MM.1S (cell line): ENCODE measurements at places on chromosomes 3 and 15.
A peak's percentile ranks its signal among the peaks of the same experiment; 100 is the strongest.

GRCh38 chr15:31175484-31175883 lies 74.0 kb upstream of the TRPM1 start:
- DNase-seq: no peak

GRCh38 chr3:10485380-10485779 lies 20.0 kb downstream of the ATP2B2 start:
- no peak for DNase-seq

DNA sequence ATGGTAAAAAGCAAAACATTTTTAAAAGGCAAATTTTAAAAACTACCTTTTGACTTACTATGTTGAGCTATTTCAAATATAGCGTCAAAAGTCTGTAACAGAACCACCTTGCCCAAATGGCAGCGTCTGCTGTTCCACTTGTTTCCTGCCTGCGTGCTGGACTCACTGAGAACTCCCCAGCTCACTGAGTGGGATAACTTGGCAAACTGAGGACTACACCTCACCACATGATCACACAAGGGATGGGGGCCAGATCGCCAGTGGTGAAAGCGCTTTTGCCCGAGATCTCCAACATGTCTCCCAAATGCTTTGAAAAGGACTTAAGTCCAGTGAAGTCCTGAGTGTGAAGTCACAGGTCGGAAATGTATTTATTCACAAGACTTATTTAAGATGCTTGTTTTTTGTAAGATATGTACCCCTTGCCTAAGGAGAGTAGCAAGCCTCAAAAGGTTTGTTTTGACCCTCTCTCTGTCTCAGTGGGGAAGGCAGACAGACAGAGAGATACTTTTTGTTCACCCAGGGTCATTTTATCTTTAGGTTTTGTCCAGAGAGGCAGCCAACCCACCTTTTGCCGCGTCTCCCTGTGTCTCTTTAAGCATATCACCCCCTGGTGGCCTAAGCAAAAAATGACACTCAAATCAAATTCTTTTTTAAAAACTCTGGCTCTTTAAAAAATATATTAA lies 192.6 kb downstream of the PDZRN3 start:
- DNase-seq: peak; percentile 52

DNA sequence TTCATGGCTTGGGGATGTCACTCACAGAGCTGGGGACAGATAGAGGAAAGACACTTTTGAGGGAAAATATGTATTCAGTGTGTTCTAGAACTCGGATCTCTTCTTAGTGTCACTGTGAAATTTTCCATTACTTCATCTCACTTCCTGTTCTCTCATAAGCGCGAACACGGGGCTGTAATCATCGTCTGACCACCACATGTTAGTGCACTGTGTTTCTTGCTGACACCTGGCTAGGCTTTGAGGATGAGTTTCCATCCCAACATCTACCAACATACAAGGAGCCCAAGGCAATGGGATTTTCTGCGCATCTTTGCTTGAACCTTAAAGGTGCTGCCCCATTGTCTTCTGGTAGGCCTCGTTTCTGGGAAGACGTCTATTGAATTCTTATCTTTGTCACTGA lies 84.0 kb downstream of the LIPC start:
- DNase-seq: no peak

GRCh38 chr3:168212664-168213285 lies 117.1 kb upstream of the GOLIM4 start:
- DNase-seq: no peak

- DNase-seq: no peak
These were observed 35.1 kb upstream of the CCDC80 start for GRCh38 chr3:112675943-112676535.

GRCh38 chr15:57925650-57926049 lies 139.9 kb downstream of the ALDH1A2 start:
- DNase-seq: no peak

DNA sequence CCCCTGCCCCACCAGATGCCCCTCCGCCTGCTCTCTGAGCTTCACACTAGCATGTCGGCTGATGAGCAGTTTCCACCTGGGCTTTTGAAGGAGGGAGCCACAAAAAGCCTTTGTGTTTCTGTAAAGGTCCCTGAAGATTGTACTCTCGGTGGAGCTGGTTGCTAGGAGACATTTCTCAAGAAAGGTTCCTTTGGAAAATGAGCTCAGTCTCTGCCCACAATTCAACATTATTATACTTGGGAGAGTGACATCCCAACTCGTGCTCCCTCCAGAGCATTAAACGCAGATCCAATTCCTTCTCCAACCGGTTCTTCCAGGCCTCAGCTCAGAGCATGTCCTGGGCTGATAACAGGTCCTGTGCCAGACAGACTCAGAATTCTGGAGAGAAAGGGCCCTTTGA lies 26.8 kb upstream of the FAM107A start:
- DNase-seq: no peak

GRCh38 chr3:4063916-4064574 lies 239.1 kb upstream of the SETMAR start:
- DNase-seq: no peak

- DNase-seq: no peak
These were observed 394.6 kb upstream of the TPM1 start for GRCh38 chr15:62647843-62648505.

DNA sequence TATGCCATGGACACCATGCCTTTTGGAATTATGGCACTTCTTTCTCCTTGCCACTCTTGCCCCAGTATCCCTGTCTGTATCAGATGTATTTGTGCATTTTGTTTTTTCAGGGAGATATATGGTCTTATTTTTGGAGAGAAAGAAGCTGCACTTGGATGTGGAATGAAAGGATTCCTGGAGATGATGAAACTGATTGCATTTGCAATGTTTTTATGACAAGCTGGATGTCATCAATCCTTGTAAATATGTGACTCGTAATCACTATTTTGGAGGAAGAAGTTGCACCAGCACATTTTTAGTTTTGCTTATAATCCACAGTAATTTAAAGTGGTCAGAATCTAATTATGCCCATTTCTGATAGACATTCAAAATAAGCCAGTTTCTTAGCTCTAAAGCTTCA lies 165.0 kb downstream of the NR1D2 start:
- no peak for DNase-seq

DNA sequence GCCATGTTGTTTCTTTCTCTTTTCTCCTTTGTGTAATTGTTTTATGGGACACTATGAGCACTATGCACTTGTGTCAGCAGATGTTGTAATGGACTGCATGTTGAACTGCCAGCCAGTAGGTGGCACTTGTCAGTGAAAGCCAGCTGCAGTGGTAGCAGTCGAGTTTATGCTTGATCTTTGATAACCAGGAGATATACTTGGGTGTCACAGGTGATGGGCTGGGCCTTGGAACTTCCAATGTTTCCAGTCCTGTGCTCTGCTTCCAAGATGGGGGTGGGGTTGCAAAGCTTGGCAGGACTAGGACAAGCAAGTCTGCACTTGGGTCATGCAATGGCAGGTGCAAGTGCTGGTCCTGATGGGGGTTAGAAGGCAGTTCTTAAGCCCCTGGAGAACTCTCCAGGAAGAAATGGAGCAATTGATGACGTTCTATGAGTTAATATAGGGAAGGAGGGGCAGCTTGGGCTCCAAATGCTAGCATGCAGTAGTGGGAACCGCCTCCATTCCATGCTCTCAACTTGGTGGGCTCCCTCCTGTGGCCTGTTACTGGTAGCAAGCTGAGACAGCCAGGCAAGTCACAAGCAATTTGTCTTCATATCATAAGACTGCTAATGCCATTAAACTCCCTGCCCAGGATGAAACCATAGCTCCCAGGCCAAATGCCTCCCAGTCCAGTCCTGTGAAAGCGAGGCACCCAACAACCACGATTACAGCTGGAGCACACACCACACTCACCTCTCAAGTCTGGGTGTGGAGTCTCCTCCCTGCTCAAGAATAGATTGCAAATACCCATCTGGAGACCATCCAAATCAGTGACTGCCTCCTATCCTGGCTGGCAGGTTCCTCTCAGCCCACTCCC lies 287.2 kb downstream of the CGGBP1 start:
- peak; percentile 50 for DNase-seq
